Activated T-helper 1 cell treated with anti-CD3 and anti-CD28 coated beads, Interleukin-2, amount 50 U/mL, for 16 hours (primary cell): ENCODE measurements at places on chromosomes 7 and 10.

DNA sequence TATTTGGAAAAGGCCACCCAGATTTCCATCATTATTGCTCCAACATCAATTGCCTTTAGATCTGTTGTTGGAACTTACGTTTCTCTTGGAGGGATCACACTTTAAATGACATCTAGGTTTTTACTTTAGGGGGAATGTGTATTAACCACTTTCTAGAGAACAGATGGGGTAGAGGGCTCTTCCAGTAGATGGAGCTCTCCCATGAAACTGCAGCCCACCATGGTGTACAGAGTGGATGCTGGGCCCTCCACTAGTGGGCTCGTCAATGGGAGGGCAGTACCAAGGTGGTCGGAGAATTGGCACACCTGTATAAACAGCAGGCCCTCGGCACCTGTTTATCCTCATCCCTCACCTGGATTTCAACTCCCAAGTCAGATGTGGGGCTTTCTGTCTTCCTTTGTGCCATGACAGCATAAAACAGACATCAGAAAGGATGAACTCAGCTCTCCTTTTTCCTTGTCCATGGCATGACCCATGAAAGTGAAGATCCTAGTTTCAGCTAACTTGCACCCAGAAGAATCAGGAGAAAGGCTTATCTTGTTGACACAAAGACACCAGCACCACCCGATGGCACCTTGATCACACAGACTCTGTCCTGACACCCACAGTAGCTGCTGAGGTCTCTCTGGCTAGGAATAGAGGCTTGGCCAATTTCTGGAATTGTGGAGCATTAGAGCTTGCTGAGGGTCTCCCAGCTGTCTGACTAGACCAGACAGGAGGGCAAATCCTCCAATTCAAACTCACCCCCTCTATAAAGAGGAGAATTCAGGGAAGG is 150.5 kb downstream of the CYP26A1 start:
- DNase-seq = no peak

DNA sequence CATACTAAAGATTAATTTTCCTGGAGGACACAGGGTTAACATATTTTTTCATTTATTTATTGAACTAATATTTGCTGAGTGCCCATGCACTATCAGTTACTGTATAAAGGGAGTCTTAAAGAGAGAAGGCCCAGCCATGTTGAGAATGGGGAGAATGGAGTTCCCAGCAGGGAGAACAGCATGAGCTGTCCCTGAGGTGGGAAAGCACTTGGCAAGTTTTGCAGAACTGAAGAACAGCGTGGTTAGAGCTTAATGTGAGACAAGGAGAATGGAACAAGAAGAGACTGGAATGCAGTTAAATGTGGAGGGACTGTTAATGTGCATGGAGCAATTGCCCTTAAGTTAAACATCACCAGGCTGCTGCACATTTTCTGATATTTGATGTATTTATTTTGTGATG is 435.4 kb downstream of the SUGCT start:
- DNase-seq = no peak

DNA sequence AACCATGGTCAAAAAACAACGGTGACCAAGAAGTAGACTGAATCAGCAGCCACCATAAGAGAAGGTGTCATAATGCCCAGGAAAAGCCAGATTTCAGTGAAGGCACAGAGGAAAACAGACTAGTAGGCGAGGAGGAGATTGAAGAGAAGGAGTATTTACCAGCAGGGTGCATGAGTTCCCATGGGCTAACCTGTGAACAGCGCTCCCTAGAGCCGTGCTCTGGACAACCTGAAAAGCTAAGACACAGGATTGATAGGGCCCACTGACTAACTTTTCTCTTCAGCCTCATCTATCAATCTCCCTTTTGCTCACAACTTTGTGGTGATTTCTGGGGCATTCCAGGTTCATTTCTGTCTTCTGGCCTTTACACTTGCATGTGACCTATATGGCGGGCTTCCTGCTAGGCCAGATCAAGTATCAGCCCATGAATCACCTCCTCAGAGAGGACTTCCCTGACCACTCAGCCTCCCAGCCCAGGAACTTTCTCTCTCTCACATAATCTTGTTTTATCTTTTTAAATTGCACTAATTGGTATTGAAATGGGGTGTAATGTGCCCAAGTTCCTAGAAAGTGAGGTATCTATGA is 12.8 kb downstream of the ANKRD22 start:
- no peak for DNase-seq

DNA sequence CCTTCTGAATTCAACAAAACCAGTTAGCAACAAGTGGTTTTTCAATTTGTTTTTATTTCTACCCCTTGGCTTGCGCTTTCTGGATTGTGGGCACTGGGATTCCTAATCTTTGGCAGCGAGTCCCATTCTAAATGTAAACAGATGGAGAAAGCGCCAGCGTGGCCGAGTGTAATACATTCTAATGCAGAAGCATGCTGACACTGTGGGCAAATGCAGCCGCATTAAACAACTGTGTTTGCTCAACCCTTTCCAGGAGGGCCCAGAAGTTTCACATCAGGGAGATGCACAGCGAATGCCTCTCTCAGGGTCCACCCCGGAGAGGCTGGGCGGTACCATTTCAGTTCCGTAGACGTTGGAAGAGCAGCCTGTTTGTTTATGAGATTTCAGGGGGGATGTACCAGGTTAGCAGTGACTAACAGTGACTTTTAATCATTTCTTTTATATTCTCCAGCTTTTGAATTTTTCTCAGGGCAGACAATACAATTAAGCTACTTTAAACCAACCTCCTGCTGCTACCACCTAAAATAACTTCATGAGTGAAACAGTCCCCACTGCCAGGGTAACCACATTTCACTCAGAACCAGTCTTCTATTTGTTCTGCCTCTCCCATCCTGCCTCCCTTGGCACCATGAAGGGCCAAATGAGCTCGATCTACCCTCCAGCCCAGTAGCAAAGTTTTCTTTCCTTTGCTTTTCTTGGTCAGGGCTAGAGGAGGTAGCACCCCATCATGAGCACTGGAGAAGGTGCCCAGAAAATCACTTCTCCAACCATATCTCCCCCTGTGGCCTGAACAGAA is 164.2 kb upstream of the ITGB1 start:
- DNase-seq = no peak

DNA sequence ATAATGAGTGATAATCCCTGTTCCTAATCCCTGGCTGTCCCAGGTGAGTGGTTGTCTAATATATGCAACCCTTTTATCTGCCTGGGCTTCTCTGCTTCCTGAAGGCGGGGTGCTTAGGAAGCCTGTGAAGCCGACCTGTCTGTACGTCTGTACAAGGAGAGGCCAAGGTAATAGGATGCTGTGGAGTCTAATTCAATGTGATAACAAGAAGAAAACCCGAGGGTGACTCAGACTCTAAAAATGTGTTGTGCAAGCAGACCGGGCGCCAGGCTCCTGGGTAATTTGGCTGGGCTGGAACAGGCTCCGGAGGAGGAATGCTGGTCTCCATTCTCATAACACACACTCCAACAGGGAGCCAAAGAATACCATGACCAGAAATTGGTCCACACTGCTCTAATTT is 43.6 kb downstream of the THNSL1 start:
- DNase-seq = no peak

DNA sequence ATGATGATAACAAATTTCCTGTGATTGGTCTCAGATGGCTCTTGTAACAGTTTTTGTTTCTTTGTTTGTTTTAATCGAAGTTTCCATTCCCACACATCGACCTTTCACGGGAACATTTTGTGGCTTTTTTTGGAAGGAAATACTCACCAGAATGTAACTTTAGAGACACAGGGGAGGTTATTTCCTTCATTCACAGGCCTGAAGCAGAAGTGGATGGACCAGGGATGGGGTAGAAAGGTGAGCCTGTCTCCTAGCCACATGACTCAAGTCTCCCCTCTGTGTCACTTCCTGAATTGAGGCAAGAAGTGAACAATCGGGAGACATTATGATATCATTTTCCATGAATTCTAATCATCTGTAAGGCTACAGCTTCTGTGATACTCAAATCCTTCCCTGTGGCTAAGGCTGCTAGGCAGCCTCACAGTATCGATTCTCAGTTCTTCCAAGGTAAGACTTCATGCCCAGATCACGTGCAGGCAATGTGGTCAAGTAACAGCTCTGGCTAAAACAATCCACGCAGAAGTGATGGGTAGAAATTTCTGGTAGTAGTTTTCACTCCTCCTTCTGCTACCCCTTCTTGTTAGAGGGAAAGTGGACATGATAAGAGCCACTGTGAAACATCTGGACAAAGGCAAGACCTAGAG is 203.9 kb upstream of the NEBL start:
- DNase-seq = no peak

- DNase-seq = no peak
These were observed 478.8 kb downstream of the NEBL start for GRCh38 chr10:20418286-20418685.

GRCh38 chr7:101882595-101883564 is 65.5 kb downstream of the CUX1 start:
- no peak for DNase-seq

- DNase-seq = no peak
These were observed 157.3 kb upstream of the PPP2R2D start for GRCh38 chr10:131743190-131744151.

DNA sequence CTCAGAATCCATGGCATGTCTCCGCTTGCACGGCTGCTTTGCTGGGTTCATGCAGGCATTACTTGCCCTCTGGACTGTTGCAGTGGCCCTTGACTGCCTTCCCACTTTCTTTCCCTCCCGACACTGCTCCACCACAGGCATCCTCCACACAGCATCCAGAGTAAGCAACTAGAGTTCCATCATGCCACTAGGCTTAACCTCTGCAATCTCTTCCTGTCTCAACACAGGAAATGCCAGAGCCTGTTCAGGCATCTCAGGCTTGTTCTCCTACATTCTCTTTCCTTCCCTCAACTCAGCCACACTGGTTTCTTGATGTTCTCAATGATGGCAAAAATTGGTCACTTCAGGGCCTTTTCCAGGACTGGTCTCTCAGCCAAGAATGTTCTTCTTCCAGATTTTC is 284.5 kb upstream of the KLF6 start:
- no peak for DNase-seq

GRCh38 chr7:128454808-128455542 is 703 bp upstream of the HILPDA start:
- no peak for DNase-seq

- no peak for DNase-seq
These were observed 14.5 kb downstream of the HIPK2 start for GRCh38 chr7:139763330-139763729.

DNA sequence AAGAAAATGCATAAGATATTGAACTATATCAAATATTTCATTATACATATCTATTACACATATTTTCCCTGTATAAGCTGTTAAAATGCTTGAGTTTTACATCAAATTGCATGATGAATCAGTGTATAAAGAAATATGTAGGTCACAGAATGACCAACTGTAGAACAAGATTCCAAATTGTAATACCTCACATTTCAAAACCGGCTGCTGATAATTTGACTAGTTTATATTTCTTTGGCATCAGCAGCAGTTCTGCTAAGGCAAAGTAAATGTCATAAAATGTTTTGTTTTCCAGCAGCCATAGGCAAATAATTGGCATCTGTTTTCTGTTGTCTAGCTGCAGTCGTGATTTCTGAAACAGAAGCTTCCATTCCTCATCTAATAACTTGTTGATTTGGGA is 633.9 kb downstream of the ARL4A start:
- DNase-seq = no peak

DNA sequence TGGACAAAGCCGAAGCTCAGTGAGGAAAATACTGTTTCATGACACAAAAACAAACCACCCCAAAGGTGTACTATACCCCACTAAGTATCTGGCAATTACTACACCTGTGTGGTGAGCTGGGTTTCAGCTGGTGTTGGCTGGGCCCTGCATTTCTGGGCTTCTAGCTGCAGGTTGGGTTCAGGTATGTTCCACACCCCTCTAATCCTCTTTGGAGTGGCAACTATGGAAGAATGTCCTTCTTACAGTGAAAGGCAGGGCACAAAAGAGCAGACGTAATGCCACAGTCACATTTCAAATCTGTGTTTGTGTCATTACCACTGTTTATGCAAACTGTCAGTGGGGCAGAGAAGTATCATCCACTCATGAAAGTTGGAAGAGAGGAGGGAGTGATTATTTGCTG is 201.5 kb upstream of the FZD1 start:
- no peak for DNase-seq

DNA sequence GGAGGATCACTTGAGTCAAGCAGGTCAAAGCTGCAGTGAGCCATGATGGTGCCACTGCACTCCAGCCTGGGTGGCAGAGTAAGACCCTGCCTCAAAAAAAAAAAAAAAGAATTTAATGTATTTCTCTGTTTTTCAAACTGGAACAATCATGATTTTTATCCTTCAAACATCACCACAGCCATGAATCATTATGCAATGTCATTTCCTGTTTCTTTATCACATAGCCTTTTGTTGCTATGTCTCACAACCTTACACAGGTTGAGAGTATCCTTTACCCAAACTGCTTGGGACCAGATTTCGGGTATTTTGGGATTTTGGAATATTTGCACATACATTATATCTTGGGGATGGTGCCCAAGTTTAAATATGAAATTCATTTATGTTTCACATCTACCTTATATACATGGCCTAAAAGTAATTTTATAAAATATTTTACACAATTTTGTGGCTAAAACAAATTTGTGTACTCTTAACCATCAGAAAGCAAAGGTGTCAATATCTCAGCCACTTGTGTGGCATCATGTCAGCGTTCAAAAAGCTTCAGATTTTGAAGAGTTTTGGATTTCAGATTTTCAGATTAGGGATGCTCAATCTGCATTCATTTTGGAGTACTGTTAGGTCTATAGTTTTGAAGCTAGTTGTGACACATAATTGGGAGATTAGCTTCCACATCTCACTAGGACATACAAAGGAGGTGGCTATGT is 8.2 kb downstream of the NT5C3A start:
- DNase-seq = no peak

DNA sequence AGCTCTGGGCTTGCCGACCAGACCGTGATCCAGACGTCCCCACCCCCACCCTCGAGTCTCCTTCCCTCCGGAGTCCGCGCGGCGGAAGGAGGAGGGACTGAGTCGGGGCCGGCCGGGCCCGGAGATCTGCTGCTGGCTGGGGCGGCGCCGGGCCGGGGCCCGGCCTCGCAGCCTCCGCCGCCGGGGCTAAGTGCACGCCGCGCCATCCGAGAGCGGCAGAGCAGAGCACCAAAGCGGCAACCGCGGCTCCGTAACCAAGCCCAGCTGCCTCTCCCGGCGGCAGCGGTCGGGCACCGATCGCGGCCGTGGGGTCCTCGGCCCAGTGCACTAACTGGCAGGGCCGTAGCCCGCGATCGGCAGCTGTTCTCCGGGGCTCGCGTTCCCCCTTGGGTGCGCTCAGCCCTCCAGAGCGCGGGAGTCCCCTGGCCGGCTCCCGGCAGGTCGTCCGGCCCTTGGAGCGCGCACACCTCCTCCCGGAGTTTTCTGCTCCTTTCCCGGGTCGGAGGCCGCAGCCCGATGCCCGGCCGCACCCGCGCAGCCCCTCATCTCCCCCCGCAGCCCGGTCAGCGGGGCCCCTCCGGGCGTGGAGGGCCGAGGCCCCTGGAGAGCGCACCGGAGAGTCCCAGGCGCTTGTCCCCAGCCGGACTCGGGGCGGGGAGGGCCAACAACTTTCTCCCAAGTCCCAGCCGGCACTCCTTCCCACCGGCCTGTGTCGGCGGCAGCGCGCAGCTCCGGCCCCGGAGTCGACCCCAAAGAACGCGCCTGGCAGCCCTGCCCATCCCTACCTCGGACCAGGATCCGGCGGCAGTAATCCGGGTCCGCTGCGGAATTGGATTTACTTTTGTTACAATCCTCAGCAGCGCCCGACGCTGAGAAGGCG is 799 bp downstream of the VAX1 start:
- no peak for DNase-seq
